CD4-positive, alpha-beta T cell treated with Interleukin-10 for 1 hour (primary cell): ENCODE measurements at places on chromosomes 7 and 10.

DNA sequence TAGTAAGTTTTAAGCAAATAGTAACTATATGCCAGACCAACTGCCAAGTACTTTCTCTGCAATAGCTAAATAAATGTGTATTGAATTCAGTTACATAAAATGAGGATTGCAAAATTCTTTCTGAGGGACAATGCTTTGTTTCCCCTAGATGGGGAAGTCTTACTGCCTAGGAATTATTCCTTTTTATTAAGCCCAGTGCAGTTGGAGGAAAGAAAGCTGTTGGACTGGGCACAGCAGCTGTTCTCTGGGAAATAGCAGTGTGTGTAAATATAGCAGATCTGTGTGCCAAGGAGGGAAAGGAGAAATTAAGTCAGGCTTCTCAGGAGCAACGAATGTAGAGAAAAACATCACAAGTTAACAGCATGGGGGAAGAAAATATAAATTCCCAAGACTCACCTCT is 77.1 kb downstream of the SEC23IP start:
- no peak for DNase-seq

- DNase-seq: no peak
These were observed 74.6 kb downstream of the WDFY4 start for GRCh38 chr10:48759113-48759901.

DNA sequence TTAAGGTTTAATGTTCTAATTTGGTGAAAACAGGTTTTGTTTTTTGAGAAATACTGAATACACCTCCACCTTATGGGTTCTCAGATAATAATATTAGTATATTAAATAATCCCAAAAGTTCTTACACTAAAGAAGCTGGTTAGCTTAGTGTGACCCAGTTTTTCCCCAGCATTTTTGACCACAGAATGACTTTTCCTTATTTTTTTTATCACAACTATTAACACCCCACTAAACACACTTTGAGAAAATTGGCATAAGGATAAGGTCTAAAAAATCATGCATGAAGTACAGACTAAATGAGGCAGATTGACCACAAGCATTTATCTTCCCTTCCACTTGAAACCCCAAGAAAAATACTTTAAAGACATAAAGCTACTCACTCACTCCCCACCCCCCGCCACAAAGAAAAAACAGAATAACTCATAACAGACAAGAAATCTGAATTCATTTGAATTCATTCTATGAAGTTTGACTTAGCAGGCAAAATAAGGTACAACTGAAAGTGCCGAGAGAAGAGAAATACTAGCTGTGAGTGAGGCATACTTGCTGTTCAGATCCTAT is 49.7 kb upstream of the WNT16 start:
- no peak for DNase-seq

DNA sequence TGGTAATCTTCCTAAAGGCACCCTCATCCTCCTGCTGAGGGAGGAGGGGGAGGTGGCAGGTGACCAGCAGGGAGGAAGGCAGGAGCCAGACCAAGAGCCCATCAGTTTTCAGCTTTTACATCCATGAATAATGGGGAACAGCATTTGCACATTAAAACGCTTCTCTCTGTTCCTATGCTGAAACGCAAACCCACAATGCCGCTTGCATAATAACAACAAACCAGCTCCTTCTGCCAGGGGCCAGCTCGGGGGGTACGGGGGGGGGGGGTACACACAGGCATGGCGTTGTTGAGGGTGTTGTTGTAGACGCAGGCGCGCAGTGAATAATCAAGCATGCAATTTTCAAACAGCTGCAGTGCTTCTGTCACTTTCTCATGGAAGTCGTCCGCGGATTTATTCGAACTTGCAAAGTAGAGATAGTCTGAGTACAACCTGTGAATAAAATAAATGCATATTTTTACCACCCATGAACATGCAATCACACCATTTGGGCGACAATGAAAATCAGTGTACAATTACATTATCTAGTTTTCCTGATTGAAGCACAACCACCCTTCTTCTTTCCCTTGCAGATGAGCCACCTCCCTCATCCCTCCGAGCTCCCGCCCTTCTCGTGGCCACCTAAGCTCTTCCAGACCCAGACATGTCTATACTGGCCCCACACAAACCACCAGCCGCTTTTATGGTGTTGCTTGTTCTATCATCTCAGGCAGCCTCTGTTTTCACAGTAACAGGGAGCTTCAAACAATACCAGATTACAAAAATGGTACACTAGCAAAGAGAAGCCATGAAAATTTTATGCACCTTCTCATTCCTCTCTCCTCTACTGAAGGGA is 72.2 kb downstream of the CHST15 start:
- DNase-seq: no peak

GRCh38 chr7:99359465-99360154 is 14.9 kb upstream of the ARPC1B start:
- DNase-seq: no peak

GRCh38 chr10:69222157-69223027 is 2.3 kb downstream of the HKDC1 start:
- peak; percentile 72 for DNase-seq

DNA sequence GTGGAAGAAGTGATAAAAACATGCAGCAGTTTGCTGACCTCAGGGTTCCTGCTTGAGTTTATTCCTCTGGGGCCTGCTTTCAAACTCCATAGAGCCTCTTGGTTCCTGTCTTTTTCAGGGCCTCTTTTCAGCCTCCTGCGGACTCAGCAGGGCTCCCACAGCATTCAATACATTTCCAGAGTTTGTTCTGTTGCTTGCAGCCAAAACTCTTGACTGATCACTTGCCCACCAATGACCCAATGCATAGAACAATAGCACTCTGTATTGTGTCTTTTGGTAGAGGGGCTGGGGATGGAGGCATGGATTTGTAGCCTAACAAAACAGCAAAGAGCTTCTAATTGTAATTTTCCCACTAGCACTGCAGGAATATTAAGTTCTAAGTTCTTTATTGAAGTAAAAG is 50.8 kb upstream of the CREB5 start:
- no peak for DNase-seq

GRCh38 chr7:25770670-25771069 is 381.3 kb upstream of the NFE2L3 start:
- no peak for DNase-seq

GRCh38 chr10:129497013-129497412 is 30.0 kb downstream of the MGMT start:
- no peak for DNase-seq

DNA sequence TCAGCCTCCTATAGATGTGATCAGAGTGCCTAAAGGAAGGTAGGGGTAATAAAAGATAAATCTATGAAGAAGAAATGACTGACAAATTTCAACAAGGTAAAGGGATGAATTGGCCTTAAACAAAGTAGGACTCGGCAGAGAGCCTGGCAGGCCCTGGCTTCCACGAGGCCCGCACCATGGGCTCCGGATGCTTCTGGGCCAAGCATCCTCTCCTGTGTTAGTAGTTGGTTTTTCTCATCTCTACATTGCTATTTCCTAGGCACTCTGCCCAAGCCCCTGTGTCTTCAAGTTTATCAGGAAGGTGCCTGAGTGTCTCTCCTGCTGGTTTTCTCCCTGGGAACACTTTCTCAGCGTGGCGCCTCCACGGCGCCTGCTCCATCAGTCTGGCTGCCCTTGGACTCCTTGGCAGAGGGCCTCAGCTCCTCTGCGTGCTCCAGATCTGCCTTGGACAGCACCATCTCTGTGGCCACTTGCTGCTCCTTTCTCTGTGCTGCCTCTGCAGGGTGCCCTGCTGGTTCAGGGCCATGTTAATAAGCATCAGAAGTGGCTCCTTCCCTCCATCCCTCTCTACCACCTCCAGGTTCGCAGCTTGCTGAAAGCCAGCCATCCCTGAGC is 413.3 kb upstream of the DPP6 start:
- DNase-seq: no peak

GRCh38 chr10:28892818-28893547 is 215.7 kb downstream of the BAMBI start:
- DNase-seq: no peak

DNA sequence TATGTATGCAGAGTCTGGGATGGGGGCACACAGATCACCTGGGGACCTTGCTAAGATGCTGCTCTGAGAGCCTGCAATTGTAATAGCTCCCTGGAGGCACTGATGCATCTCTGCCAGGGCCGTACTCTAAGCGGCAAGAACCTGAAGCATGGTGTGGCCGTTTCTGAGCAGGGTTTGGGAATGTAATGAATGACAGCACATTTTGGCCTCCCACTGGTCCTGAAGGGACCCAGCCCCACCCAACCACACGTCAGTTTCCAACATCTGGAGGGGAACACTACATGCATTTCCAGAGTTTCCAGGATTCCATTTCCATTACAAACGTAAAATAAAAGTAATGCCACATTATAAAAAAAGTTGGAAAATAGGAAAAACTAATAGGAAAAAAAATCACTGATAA is 14.0 kb downstream of the ZCCHC24 start:
- no peak for DNase-seq

GRCh38 chr7:82044497-82045080 is 274.7 kb upstream of the HGF start:
- peak; percentile 7 for DNase-seq

DNA sequence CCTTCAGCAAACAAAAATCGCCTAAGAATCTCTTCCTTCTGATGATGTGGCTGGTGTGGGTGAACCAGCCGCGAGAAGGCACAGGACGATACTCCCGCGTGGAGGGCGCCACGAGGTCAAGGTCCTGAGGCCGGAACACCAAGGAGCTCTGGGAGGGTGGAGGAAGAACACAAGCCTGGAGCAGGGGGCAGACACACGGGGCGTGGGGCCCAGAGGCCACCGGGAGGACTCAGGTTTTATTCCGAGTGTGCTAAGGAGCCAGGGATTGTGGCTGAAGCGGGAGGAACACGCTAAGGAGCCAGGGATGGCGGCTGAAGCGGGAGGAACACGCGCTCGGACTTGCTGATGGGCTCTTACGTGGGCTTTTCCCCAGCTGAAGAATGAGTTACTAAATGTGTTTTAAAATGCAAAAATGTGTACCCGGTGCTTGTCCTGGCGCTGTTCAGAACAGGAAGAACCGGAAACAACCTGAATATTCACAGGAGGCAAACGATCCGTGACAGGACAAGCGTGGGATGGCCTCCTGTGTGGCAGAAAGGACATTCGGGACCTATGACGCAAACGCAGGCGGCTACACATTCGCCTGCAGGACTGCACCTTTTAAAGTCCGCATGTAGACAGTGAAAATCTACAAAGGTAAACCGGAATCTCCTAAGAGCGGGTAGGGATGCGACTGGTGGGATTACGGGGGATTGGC is 64.0 kb downstream of the MAD1L1 start:
- DNase-seq: no peak

DNA sequence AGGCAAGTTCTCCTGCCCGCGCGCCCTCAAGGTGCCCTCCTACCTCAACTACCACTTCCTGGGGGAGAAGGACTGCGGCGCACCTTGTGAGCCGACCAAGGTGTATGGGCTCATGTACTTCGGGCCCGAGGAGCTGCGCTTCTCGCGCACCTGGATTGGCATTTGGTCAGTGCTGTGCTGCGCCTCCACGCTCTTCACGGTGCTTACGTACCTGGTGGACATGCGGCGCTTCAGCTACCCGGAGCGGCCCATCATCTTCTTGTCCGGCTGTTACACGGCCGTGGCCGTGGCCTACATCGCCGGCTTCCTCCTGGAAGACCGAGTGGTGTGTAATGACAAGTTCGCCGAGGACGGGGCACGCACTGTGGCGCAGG is 1.4 kb downstream of the FZD1 start:
- DNase-seq: no peak

DNA sequence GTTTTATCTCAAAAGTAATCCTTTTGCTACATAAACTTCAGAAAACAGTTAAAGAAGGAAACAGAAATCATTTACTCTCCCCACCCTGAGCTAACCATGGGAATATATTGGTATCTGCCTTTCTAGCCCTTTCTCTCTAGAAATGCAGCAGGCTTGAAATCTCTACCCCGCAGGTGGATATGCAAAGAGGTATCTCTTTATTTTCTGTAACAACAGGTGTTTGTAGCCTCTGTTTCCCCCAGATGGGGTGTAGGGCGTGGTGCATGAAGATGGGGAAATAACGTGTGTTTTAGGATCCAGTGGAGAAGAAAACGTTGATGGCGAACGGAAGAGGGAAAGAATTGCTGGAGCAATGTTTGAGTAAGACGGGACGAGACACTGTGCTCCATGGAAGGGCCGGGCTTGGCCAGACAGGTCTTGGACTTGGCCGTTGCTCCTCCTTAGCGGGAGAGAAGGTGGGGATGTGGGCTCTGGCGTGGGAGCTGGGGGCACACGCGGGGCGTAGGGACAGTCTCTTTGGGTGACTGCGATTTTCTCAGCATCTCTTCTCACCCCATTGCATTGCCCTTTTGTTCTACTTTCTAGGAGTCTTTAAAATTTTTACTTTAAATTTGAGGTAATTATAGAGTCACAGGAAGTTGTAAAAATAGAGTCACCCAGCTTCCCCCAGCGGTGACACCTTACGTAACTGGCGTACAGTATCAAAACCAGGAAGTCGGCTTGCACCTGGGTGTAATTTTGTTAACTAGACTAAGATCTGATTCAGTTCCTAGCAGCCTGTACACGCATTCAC is 82.9 kb downstream of the ELFN1 start:
- no peak for DNase-seq

GRCh38 chr7:142414135-142414534 is 156.3 kb upstream of the PRSS58 start:
- no peak for DNase-seq

- DNase-seq: no peak
These were observed 121.3 kb downstream of the PRKCQ start for GRCh38 chr10:6458814-6459213.

DNA sequence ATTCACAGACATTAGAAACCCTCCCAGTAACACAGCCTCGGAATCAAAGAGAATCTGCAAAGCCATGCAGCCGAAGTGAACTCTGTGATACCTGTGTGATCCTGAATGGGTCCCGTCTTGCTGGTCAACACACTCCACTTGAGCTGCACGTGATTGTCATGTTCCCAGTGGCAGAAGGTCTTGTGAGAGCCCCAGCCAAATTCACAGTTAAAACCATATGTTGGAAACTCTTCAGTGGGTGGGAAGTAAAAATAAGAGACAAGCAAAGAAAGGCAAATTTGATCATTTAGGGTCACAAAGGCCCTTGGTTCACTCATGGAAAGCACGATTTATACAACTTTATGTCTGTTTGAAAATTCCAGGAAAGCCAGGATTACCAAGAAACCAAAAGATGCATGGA is 142.3 kb downstream of the NRP1 start:
- no peak for DNase-seq

- no peak for DNase-seq
These were observed 1059.1 kb downstream of the SORCS3 start for GRCh38 chr10:105700218-105700617.

GRCh38 chr10:57716884-57717283 is 550.8 kb downstream of the IPMK start:
- DNase-seq: no peak

DNA sequence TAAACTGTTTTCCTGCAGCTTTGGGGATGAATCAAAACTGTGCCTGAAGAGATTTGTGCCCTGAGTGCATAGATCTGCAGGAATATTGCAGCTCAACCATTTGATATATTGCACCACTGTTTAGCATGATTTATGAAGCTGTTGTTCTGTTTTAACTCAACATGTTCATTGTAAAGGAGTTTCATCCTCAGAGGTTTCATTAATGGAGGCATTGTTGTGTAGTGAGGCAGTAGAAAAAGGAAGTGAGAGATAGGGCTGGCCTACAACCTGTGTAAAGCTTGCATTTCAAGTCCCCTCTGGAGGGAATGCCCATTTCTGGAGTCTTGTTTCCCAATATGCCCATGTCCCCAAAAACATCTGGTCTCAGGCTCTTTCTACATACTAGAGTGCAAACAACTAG is 67.5 kb downstream of the DNAJC12 start:
- no peak for DNase-seq

- no peak for DNase-seq
These were observed 149.3 kb upstream of the IMMP2L start for GRCh38 chr7:111711426-111712065.
